H9 (cell line): ENCODE measurements at places on chromosomes 11 and 22. TPM values are rescaled to one million over a fixed set of nuclear protein-coding genes. Genes with fewer than 3 reads are reported as not detected.

ISX gene
- not detected in 2 replicates for total RNA-seq

ZDHHC13 gene
- 20.9 and 21.1 TPM in 2 replicates for total RNA-seq

VPREB3 gene
- total RNA-seq, result 0.50 TPM in 2 replicates

APOA5 gene
- 0.11 TPM in 1 of 2 replicates, not detected in the other for total RNA-seq

OR2D2 gene
- 0.26 and 0.79 TPM in 2 replicates for total RNA-seq

ASRGL1 gene
- total RNA-seq, result 30.9 and 31.1 TPM in 2 replicates

OR2AT4 gene
- total RNA-seq, result not detected in 2 replicates

NUDT8 gene
- total RNA-seq, result 6.5 and 6.8 TPM in 2 replicates

BTBD10 gene
- 22.4 and 23.3 TPM in 2 replicates for total RNA-seq

LRP4 gene
- 11.3 and 11.6 TPM in 2 replicates for total RNA-seq

TRIM34 gene
- total RNA-seq, result 0.35 and 0.59 TPM in 2 replicates

UPK2 gene
- 0.24 and 0.33 TPM in 2 replicates for total RNA-seq

CARD18 gene
- not detected in 2 replicates for total RNA-seq

CREB3L1 gene
- 2.6 and 3.3 TPM in 2 replicates for total RNA-seq

PICALM gene
- 76.4 and 80.4 TPM in 2 replicates for total RNA-seq
